ENCODE measurements at places on chromosomes 11 and 22.

- DNase-seq: no peak
Measured at GRCh38 chr11:46711303-46711702, 7.7 kb upstream of the F2 start.

DNA sequence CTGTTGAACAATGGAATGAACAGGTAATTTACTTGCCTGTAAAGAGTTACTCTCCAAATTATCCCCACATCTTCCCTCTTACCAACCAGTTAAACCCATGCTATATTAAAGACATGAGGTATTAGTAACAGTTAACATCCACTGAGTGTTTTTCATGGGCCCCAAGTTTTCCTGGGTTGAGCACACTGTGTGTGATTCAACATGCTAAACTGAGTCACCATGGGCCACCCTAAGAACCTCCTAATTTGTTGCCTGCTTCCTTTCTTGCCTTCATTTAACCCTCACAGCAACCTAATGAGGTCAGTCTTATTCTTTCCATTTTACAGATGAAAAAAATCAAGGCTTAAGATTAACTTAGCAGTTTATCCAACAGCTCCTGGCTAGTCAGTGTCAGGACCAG lies 51.0 kb downstream of the GALNT18 start:
- DNase-seq: no peak

GRCh38 chr11:69542314-69543168 lies 61.1 kb downstream of the LINC01488 start:
- DNase-seq: no peak

DNA sequence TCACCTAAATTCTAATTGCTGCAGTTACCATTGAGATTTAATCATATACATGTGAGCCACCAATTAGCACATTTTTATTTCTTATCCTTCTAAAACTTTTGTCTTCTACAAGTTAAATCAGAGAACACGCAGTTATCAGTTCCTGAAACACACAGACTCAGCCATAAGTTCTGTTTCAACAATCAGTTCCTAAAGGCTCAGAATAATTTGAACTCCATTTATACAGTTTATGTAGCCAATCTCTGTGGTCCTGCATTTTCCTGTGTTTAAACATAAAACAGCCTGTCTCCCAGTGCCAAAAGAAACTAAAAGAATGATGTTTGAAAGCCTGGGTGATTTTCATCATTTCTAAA lies 2.9 kb downstream of the PLAAT3 start:
- no peak for DNase-seq

DNA sequence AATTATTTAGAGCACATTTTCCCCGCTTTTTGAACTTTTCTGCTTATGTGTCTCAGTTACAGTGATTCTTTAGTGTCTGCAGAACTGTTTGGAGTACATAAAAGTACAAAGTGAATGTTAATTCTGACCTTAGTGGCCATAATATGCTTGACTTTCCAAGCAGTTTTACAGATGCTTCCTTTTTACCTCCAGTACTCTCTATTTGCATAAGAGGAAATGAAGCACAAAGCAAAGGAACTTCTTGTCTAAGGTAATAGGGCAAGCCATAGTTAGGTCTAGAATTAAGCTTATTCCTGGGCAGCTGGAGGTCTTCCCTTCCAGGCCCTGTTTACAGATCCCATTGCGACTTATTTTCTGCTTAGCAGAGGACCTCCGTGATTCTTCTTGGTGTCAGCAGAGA lies 3.6 kb downstream of the GTPBP1 start:
- DNase-seq: no peak

GRCh38 chr11:56716379-56716854 lies 17.5 kb downstream of the OR9G1 start:
- no peak for DNase-seq

DNA sequence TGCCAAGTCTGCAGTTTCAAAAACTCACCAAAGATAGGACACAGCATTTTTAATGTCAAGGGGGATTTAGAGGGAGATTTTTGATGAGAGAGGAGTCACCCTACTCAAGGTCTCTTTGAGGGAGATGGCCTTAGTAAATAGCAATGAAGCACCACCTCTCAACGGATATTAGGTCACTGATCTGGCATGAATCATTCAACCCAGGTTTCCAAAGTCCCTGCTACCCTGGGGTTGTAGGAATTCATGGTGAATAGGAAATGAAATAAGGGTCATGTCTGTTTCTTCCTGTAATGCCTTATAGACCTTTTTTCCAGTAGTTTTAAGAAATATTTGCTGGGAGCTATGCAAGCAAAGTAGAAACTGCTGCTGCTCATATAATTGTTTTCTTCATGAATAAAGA lies 2154.9 kb downstream of the LRRC4C start:
- no peak for DNase-seq

- no peak for DNase-seq
Measured at GRCh38 chr11:88301488-88302140, 35.9 kb downstream of the CTSC start.

DNA sequence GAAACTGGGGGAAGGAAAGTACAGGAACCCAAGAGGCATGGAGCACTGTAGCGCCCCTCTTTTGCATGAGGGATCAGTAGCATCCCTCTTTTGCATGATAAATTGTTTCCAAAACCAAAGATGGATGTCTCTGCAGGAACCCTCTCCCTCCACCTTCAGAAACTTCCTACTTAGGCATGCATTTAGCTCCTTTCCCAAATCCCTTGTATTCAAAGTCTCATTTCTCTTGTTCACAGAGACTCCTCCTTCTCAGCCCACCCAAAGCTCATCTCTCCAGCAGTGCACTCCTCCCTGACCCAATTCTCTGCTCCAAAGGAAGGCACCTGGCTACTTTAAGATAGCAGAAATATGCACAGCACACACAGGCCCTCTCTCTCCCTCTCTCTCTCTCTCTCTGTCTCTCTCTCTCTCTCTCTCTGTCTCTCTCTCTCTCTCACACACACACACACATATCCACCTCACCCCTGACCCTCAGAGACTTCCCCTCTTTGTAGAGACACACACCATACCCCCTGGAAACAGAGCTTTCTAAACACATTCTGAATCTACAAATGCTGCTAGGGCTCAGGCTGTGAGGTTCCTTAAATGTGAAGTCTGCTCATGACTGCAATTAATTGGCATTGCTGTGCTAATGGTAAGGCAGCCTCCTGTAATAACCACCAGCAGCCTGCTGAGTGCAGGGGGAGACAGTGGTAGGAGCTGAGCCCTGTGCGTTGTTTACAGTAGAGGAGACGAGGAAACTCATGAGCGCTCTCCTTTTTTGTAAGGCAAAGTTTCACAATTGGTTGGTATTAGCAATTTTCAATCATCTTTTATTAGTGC lies 519.6 kb downstream of the NTM start:
- no peak for DNase-seq

DNA sequence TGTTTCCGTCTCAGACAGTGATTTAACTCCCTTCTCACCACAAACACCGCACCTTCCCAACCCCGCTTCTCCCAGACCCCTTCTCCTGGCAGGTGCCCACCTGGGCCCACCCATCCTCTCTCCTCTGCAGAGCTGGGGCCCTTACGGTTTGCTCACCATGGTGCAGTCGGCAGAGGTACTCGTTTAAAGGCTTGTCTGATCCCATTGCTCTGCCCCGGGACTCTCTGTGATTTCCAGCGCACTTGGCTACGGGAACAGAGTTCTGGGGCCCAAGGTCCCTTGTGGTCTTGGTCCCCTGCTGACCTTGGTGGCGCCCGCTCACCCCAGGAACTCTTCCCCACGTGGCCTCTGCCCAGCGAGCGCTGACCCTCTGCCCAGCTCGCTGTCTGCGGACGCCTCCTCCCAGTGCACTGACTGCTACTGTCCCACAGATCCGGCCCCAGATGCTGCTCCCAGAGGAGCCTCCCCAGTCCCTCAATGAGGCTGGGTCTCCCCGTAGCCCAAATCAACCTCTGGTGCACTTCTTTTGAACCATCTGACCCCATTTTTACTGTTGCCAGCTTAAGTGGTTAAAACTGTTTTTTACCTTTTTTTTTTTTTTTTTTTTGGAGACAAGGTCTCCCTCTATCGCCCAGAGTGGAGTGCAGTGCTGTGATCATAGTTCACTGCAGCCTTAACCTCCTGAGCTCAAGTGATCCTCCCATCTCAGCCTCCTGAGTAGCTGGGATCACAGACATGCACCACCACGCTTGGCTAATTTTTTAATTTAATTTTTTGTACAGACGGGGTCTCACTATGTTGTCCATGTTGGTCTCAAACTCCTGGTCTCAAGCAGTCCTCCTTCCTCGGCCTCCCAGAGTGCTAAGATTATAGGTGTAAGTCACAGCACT lies 21.3 kb upstream of the CTSD start:
- no peak for DNase-seq

DNA sequence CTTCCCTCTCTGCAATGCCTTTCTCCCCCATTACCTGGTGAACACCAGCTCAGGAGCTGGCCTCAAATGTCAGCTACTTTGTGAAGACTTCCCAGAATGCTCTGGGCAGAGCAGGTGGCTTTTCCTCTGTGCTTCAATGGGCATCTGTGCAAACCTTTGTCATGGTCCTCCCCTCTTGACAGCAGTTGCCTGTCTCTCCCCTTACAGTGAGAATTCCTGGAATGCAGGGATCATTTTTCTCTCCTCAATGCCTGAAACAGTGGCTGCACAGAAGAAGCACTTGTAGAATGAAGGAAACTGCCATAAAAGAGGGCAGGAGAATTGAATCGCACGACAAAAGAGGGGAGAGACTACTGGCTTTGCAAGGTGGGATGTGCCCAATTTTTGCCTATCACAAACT lies 92.8 kb upstream of the NARS2 start:
- no peak for DNase-seq

GRCh38 chr11:11659567-11660362 lies 38.0 kb upstream of the GALNT18 start:
- no peak for DNase-seq

DNA sequence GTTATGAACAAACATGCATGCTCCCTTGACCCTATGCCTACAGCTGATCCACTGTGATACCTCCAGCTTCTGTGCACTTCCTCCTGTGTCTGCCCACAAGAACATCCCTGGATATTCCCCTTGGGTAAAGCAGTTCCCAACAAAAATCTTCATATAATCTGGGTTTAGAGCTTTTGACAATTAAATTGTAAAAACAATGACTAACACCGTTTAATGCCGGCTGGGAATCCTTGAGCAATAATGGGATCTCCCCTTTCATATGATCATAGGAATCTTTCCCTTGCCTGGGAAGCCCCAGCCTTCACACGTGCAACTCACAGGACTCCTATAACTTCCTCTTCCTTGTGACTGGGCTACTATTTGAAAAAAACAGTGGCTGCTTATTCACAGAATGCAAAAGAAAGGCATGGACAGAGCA lies 6.3 kb upstream of the ZC3H12C start:
- DNase-seq: no peak

DNA sequence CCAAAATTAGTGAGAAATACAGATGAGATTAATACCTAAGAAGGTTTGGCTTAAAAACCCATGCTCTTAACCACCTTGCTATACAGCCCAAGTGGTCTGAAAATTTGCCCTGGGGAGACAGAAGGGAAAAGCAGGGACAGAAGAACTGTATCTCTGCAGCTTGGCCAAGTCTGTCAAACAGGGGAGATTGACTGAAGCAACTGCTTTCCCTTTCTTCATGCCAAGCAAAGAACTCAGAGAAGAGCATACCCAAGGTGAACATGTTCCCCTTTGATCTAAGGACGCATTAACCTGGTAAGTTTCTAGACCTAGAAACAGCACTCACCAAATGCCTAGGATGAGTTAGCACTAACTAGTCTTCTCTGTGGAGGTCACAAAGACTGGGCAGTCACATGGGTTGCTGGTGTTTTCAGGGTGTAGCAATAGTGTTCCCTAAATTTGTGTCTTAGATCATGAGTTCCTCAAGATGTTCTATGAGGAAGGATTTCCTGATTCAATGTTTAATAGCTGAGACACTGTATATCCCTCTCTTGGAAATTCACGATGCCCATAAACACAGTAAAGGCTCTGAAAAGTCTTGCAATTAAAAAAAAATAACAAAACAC lies 75.6 kb upstream of the GRAMD1B start:
- no peak for DNase-seq

All from activated CD4-positive, CD25-positive, alpha-beta regulatory T cell (primary cell).